A549 treated with CORT108297 at 1 μM for 4 hours (cell line): ENCODE measurements at places on chromosomes 12 and 14. TPM values are rescaled to one million over a fixed set of nuclear protein-coding genes. Genes with fewer than 3 reads are reported as not detected.

REM2 gene
- 0.30 to 0.50 TPM (median 0.44 TPM) in 5 replicates for total RNA-seq

SLC25A47 gene
- not detected in 5 replicates for total RNA-seq

ARHGEF25 gene
- total RNA-seq, result 4.8 to 6.9 TPM (median 6.3 TPM) in 5 replicates

MYO1A gene
- 0.09 to 0.41 TPM (median 0.22 TPM) in 5 replicates for total RNA-seq

TPPP2 gene
- not detected in 5 replicates for total RNA-seq

KRT73 gene
- total RNA-seq, result not detected in 5 replicates

EMP1 gene
- 87.2 to 119 TPM (median 113 TPM) in 5 replicates for total RNA-seq

ADAMTS20 gene
- total RNA-seq, result not detected in 5 replicates
